Activated naive CD4-positive, alpha-beta T cell treated with anti-CD3 and anti-CD28 coated beads, Interleukin-2, amount 10 ng/mL, durations not matched to agents 7 days and 5 days (primary cell): ENCODE measurements at places on chromosomes 3 and 15.

DNA sequence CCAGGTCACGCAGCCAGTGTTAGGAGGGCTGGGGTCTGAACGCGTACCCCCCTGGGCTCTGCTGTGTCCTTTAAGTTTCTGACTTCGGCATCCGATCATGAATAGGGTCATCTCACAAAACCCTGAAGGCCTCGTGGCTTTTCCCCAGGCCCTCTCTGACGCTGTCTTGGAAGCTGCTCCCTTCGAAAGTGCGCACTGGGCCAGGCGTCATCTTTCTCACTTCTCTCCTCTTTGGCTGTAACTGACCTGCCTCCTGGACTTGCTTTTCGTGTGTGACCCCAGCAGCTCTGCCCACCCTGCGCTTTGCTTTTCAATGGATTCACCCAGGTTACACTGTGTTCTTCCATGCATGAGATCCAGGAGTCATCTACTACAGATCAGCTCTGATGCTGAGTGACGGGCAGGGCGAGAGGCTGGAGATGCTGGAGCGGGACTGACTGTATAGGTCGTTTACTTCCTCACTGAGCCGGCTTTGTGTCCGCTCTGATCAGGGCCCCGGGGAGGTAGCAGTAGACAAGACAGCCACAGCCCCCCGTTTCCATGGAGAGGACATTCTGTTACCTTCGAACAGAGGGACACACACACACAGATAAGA, 45.0 kb upstream of the PCSK6 start:
- no peak for DNase-seq

DNA sequence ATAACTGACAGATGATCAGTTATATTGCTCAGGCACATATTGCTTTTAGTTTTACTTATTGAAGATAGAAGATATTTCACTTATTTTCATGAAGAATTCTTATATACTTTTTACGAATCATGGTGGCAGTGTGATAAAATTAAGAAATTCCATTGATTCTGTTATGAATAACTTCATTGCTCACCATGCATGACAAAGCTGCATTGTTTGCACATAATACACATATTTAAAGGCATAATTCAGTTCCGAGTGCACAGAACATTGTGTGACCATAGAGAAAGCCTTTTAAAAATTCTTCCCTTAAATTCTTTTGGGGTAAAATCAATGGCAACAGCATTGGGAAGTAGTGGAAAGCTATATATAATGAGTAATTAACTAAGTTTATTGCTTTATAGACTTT, 82.5 kb upstream of the NAALADL2 start:
- no peak for DNase-seq

GRCh38 chr3:111728566-111728935, 130.5 kb upstream of the PHLDB2 start:
- DNase-seq = no peak

- DNase-seq = no peak
Observed at GRCh38 chr15:63019511-63020109, 22.9 kb upstream of the TPM1 start.

DNA sequence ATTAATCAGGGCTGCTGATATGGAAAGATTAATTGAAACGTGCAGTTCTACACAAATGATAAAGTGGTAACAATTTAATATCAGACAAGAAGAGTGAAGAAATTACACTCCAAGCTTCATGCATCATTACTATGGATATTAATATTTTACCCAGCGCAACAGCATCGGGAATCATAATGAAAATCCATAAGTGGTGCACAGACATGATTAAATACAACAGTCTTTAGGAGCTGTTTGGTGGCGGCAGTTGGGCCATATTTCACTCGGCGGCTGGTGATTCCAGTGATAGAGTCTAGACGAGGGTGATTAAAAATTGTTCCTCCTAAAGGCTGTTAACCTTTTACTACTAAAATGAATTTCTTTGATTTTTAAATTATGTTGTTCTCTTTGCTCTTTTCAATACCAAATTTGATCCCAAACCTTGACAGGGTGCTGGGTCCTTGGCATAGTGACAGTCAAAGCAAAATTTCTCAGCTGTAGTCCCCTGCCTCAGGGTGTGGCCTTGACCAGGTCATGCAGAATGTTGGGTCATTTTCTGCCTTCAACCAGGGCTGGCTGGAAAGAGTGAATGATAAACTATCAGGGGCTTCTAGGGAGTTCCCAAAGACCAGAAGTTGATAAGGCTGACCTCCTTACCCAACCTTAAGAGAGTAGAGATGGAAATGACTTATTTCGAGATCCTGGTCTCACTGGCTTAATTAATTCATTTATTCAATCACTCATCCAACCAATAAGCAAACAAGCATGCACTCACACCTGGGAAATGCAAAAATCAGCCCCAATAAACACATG, 392.0 kb downstream of the IL20RB start:
- no peak for DNase-seq
